ENCODE measurements at places on chromosomes 11 and 22.

DNA sequence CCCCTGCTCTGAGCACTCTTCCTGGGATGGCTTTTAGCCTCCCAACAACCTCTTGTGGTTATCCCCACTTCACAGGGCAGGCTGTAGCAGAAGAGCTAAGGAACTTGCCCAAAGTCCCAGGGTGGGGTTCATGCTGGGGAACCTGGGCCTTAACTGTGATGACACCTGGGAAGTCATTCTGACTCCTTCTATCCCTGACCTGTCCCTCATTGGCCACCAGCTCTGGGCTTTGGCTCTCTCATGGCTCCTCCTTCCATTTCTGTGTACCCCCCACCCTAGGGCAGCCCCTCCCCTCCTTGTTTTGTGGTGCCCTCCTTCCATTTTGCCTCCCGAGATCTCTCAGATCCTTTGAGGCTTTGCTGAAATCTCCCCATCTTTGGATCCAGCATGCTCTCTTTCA, 2.7 kb downstream of the PPM1F start:
- DNase-seq, result no peak

DNA sequence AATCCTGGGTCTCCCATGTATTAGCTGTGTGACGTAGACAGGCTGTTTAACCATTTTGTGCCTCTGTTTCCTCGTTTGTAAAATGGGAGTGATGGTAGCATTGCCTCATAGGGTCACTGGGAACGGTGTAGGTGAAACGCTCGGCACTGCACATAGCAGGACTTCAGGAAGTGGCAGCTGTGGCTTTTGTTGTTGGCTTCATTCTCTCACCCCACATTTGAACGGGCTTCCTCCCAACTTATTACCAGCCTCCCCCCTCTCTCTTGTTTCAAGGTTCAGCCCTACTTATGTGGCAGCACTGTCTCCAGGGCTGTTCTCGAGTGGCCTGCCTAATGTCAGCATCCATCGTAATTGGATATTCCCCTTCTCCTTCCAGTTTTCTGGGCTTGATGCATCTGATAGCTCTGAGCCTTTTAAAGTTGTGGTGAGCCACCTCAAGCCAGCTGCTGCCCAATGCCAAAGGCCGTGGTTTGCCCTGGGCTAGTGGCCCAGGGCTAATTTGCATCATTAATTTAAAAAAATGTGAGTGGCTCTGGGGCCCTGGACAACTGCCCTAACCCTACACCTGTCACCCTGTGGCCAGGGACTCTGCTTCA, 217.8 kb upstream of the TBCEL start:
- no peak for DNase-seq

DNA sequence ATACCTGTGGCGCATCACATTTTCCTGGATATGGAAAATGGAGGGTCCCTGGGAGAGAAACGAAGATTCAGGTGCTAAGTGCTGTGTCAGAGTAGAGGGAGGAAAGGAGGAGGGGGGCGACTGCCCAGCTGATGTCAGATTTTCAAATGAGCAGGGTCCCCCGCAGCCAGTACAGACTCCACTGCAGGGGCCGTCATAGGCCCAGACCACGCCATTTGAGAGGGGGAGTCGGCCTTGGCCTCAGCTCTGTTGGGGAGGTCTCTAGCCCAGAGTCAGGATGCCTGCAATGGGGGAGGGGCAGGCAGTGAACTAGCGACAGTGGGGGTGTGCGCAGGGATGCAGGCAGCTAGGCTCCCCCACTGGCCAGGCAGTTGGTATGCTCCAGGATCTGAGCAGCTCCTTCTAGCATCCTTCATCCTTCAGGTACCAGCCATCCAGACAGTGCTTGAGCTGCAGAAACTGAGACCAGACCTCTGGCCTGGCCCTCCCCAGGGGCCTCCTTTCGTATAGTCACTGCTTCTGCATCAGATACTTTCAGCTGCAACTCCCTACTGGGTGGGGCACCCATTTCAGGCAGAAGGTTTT, at the start of the genes BSCL2 and GNG3:
BSCL2 (minus strand) TSS at position 148 of the 585 bp plus-strand sequence. CDS start 229 bp downstream, outside the sequence.
GNG3 (plus strand) TSS at position 400 of the 585 bp plus-strand sequence. CDS start 620 bp downstream, outside the sequence.
- DNase-seq, result no peak

DNA sequence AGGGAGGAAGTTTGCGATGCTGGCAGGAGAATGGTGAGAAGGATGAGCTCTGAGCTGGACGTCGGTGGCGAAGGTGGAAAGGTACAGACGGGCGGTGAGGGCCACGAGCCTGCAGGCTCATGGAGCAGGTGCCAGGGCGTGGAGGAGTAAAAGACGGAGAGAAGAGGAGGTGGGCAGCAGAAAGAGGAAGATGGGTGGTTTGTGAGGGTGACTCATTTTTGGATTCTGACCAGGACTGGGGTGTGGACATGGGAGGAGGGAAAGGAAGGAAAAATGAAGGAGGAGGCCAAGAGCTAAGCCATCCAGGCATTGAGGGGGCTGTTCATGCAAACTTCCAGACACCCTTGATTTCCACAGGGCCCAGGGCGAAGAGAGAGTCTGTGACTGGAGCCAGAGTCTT, 3.5 kb downstream of the ZDHHC24 start:
- no peak for DNase-seq

GRCh38 chr11:12016246-12016645, 7.8 kb upstream of the DKK3 start:
- DNase-seq, result no peak

DNA sequence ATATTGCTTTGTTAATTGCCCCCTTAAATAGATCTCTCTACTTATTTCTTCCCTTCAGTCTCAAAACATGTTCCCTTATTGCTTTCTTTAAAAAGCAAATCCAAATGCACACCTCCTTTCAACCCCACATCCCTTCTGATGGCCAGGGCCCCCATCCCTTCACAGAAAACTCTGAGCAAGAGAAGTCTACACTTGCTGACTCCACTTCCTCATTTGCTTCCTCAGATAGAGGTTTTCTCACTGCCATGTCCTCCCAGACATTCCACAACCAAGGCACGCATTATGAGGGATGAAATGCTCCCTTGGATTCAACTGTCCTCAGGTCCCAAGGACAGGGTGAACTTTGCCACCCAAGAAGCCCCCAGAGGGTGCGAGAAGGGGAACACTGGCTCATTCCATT, 43.1 kb downstream of the CSNK2A3 start:
- DNase-seq, result no peak

DNA sequence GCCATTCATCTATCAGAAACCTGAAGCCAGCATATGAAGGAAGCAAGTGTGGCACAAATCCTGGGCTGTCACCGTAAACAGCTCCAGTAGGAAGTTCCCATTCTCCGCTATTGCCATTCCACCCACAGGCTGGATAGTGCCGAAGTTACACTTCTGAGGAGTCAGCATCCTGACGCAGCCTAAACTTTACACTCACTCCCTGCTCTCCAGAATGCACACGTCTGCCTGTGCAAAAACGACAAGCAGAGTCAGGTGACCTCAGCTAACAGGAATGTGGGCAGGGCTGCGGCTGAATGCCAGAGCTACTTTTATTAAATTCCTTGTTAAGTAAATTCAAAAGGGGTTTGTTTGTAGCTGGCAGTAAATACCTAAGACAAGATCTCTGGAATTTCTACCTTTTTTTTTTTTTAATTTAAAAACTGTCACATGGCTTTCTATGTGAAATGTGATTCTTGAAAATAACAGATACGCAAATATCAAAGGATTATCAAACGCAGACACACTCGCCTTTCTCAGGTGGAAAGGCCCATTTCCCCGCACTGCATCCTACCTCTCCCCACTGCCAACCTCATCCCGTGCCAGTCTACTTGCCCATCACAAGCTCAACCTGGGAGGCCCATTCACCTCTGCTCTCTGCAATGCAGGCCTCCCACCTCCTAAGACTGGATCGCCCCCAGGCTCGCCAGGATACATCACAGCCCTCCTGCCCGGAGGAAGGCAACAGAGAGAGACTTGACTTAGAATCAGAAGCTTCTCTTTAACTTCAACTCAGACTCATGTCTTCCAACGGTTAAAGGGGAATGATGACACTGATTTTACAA, 33.5 kb downstream of the NFRKB start:
- DNase-seq, result peak; percentile 25

Measured in HEK293T (cell line).